CD4-positive, alpha-beta memory T cell (primary cell): ENCODE measurements at places on chromosomes 1 and 21.

- peak; percentile 18 for DNase-seq
These were observed 627 bp downstream of the ADARB1 start for GRCh38 chr21:45074818-45075595.

- DNase-seq, result no peak
These were observed 224.5 kb downstream of the ST6GALNAC3 start for GRCh38 chr1:76299036-76299435.

DNA sequence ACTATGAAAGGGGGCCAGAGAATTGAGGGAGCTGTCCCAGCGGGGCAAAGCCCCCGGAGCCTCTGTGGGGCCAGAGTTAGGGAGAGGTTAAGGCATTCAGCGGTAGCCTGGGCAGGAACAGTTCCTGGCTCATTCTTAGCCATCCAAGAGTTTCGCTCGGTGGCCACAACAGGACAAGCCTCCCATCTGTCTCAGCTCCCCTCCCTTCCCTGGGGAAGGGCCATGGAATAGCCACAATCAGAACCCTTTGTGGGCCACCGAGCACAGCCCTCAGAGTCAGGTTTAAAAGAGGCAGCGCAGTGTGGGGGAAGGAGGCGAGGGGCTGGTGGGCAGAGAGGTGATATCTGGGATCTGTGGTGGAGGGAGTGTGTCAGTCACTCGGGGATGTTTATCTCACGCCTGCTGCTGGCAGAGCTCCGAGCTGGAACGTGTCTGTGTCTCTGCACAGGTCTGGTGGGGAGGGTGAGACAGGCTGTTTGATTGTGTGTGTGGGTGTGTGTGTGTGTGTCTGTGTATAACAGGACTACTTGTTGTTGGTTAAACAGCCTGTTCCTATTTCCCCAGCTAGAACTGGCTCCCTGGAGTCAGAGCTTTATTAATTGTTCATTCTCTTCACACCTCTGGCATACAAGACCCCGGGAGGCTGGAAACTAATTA, 49.6 kb upstream of the GOLT1A start:
- no peak for DNase-seq

DNA sequence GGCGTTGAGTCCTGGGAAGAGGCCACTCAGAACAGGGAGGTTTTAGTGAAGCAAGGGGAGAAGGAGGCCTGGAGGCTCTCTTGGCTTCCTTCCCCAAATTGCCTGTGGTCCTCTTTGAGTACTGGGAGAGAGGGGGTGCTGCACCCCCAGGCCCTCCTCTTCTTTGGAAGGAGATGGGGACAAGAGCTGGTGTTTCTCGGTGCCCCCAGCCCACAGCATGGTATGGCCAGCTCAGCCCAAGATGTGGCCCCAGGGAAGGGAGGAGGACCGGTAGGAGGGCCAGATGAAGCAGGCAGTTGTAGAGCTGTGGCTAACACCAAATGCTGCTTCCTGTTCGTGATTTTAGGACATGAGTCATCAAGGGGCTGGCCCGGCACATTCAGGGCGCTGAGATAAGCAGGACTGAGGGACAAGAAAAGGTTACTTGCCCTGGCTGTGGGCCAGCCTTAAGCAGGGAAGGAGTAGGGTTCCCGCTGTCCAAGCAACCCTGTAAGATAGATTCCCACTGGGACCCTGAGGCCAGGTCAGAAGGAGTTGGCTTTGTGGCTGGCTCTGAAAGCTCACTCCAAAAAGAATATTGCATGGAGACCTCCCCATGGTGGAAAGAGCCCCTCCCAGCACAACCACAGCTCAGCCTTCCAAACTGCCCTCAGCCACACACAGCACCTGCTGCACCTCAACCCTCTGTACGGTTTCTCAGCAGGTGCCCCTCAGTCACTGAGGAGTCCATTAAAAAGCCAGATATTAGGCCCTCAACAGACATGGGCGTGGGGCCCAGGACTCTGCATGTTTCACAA, 4.9 kb upstream of the TNFRSF1B start:
- peak; percentile 93 for DNase-seq

GRCh38 chr1:92076363-92076762, 1.2 kb upstream of the SETSIP start:
- DNase-seq, result no peak

DNA sequence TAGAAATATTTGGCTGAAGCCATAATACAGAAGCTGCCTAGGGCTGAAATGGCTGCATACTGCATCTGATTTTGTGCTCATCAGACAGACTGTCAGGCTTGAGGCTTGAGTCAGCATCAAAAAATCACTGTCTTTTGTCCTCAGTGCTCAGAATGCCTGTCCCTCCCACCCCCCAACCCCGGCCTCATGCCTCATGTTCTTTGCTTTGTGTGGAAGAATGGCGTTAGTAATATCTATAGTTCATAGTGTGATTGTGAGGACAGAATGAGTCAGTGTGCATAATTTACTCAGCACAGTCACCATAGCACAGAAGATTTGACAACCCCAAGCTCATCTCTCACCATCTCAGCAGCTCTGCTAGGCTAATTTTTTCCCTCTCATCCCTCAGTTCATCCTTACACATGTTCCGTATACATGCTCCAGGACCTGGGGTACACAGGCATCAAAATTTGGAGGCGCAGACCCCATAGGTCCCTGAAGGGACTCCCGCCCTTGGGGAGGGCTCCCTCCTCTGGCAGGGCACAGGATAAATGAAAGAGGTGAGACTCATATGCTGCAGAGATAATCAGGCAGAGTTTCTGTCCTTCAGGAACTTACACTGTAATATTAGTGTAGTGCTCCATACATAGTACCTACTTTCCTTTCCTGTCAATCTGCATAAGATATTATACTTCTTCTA, 159.1 kb upstream of the C8B start:
- DNase-seq, result no peak

GRCh38 chr1:99725996-99726395, 40.4 kb downstream of the FRRS1 start:
- no peak for DNase-seq

GRCh38 chr1:30380625-30380984, 342.8 kb downstream of the MATN1 start:
- no peak for DNase-seq

- DNase-seq, result peak; percentile 58
These were observed 23.5 kb upstream of the RSBN1 start for GRCh38 chr1:113835686-113836290.

- no peak for DNase-seq
These were observed 612.9 kb upstream of the USP24 start for GRCh38 chr1:55828044-55828443.

DNA sequence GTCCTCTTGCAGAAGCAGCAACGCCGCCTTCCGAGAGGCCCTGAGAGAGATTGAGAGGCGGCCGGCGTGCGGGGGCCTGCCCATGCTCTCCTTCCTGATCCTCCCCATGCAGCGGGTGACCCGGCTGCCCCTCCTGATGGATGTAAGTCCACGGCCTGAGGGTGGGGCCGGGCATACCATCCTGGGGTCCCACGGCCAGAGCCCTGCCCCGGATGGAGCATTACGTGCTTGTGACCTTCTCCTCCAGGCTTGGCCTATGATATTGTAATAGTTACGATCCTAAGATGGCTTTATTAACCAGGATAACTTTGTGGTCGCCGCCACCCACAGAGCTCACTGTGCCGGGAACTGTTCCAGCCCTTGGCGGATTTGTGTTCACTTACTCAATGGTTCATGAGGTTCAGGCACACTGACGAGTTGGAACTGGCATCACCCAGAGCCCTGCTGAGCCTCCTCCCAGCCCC, 18.9 kb downstream of the ARHGEF16 start:
- no peak for DNase-seq

- DNase-seq, result no peak
These were observed 75.4 kb downstream of the DPT start for GRCh38 chr1:168653567-168653966.

DNA sequence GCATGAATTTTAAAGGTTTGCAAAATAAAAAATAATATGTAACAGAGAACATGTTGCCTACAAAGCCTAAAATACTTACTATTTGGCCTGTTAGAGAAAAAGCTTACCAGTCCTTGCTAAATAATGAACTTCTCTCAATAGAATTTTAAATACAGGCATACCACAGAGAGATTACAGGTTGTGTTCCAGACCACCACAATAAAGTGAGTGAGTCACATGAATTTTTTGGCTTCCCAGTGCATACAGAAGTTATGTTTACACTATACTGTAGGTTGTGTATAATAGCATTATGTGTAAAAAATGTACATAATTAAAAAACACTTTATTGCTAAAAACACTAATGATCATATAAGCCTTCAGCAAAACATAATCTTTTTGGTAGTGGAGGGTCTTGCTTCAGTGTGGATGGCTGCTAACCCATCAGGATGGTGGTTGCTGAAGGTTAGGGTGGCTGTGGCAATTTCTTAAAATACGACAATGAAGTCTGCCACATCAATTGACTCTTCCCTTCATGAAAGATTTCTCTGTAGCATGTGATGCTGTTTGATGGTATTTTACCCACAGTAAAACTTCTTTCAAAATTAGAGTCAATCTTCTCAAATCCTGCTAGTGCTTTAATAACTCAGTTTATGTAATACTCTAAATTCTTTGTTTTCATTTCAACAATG, 48.6 kb downstream of the SCYL3 start:
- no peak for DNase-seq

- DNase-seq, result no peak
These were observed 81.7 kb upstream of the TSPAN2 start for GRCh38 chr1:115170961-115171392.

DNA sequence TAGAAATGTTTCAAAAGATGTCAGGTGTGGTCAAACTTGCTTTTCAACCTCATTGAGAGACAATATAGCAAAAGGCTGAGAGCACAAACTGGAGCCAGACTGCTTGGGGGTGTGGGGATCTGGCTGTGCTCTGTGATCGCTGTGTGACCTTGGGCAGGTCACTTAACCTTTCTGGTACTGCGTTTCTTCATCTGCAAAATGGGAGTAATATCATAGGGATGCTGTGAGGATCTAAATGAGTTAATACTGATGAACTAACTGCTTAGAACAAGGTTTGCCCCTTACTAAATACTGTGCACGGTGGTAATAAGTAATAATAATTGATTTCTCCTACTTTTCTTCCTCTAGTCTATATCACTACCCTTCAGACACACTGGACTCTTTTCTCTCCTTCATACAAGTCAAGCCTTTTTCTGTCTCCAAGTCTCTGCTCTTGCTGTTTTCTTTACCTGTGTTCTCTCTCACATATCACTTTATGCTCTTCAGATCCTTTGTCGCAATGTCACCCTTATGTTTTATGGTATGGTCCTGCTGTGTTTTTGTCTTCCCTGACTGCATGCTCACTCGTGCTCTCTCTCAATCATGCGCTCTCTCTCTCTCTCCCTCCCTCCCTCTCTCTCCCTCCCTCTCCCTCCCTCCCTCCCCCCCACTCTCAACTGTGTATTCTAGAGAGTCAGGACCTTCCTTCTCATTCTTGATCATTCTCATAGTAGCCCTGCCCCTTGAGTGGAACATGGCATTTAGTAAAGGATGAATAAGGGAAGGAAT, 3.3 kb downstream of the MGST3 start:
- DNase-seq, result no peak

DNA sequence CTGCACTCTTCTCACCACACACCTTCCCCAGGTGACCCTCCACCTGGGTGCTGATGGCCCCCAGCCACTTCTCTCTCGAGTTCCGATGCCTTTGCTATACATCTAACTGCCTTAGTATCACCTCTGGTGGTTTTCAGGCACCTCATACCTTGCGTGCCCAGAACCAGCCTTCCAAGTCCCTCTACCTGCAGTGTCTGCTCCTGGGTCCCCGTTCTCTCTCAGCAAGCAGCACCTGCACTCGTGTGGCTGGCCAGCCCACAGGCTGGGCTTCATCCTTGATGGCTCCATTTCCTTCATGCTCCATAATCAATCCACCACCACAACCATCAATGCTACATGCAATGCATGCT, 49.2 kb upstream of the EDN2 start:
- DNase-seq, result no peak

DNA sequence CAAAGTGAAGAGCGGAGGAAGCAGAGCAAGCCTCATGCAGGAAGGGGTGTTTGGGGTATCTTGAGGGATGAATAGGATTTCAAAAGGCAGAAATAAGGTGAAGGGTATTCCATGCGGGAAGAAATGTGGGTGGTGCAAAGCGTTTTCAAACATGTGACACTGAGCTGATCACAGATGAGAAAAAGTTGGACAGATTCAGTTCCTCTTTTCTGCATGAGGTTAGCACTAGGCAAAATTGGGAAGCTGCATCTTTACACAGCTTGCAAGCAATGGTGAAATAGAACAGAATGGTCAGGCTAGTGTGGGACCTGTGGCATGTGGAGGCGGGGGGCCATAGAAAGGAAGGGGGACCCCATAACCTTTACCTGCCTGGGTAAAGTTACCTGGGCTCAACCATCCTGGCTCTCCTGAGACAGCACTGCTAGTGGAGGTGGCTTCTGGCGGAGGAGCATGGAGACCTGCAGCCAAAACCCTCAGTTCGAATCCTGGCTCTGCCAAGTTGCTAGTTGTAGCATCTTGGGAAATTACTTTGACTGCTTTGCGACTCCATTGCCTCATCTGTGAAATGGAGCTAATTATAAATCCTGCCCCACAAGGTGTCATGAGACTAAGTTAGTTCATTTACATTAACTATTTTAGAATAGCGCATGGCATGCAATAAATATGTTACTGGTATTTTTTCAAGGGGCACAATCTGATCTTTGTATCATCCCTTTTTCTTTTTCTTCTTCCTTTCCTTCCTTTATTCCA, 16.4 kb downstream of the KCNA10 start:
- DNase-seq, result no peak

DNA sequence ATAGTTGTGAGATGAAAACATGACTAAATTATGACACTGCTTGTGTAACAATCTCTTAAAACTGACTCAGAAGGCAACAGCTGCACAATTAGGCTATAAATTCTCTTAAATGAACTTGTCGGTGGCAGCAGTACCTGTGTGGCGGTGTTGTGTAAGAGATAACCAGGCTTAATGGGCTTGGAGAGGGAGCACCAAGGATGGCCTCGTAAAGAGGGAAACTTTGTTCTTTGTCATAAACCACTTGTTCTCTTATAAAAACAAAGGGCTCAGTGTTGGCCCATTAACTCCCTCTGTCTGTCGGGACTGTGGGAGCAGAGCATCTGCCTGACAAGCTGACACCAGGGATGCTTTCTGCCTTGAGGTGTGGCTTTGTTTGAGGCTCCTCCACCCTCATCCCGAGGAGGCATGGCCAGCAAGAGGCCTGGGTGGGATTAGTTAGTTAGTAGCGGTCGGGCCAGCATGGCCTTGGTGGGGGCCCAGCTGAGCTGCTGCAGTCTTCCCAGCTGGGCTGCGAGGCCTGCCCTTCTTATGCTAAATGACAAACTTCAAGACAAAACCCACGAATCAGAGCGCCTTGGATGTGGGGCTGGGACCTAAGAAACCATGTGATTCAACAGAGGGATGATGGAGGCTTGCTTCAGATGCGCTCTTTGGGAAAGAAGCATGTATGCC, 171.4 kb downstream of the CAMTA1 start:
- no peak for DNase-seq
